ENCODE measurements at places on chromosomes 2 and 18.

DNA sequence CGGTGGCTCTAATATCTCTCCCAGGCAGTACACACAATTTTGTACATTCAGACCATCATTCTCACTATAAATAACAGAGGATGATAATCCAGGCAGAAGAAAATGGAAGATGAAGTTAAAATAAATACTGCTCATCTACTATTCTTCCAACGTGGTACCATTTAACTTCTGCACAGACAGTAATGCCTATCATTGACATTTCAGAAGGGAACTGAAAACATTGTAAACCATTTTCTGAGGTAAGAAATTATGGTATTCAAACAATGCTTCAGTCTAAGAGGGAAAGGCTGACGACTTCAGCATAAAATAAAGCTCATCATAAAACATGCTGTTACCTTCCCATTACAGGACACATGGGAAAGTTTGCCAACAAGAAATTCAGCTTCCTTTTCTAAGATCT lies 814.4 kb downstream of the NR4A2 start:
- no peak for DNase-seq

DNA sequence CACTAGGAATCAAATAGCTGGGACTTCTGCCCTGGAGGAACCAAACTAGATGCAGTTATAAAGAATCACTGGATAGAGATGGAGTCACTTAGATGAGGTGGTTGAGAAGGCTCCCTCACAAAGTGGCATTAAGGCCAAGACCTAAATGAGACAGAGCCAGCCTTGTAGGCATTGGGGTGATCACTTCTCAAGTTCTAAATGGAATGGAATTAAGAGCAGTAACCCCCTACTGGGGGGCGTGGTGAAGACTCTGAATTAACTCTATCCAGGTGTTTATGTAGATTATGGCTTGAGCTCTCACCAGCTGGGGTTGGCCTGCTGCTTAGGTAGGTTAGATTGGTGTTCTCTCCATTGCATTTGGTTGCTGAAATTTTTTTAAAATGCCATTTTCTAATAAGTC lies 71.3 kb downstream of the TTC27 start:
- no peak for DNase-seq

DNA sequence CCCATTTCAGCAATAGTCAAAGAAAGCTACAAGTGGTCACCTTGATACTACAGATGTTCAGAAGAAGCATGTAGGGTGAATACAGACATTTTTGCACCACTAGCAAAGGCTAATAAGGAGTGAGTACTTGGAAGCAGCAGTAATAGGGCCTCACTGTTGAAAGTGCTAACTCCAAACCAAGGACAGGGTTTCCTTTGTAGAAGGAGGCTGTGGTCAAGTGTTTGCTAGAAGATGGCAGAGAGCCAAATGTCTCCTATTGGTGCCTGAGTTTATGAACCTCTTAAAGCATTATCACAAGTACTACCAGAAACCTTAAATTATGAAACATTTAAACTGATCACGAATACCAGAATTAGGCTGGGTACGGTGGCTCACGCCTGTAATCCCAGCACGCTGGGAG lies 308.1 kb downstream of the ZEB2 start:
- no peak for DNase-seq

GRCh38 chr2:45256173-45256866 lies 247.1 kb upstream of the SIX2 start:
- DNase-seq = no peak

DNA sequence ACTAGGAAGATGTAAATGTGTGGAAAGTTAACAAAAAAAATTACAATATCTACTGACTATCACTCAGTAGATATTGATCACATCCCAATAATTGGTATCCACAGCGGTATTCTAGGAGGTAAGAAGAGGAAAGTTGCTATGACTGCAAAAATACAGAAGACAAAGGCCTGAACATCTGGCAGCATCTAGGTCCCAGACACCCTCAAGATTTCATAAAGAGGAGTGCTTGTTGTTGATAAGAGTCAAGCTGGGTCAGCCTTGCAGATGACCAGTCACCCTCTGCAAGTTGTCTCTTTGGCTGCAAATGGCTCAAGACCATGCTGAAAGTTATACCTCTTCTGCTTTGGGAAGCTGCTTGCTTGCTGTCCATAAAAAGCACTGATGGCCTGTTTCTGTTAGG lies 228.4 kb upstream of the FBXO11 start:
- no peak for DNase-seq

DNA sequence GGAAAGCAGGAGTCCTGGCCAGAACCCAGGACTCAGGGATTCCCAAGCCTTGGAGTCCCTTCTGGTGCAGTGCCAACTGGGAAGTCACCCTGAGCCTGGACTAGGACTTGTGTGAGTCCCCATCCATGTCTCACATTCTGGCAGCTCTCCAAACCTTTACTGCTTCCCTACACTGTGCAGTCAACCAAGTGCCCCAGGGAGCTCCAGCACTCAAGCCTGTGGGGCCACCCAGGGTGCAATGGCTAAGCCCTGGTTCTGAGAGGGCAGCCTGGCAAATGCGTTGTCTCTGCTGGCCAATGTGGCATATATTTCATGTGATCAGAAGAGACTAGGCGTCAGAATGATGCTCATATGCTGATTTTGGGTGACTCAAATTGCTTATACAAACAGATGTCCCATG lies 223.4 kb downstream of the SP3 start:
- no peak for DNase-seq

DNA sequence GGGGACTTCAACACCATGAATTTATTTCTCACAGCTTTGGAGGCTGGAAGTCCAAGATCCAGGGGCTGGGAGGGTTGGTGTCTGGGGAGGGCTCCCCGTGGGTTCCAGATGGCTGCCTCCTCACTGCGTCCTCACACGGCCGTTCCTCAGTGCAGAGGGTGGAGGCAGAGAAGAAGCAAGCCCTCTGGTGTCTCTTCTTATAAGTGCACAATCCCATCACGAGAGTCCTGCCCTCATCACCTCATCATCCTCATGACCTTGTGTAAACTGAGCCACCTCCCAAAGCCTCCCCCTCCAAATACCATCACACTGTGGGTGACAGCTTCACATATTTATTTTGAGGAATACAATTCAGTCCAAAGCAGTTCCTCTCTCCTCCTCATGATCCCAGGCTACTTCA lies 26.3 kb downstream of the TMEM163 start:
- DNase-seq = no peak

DNA sequence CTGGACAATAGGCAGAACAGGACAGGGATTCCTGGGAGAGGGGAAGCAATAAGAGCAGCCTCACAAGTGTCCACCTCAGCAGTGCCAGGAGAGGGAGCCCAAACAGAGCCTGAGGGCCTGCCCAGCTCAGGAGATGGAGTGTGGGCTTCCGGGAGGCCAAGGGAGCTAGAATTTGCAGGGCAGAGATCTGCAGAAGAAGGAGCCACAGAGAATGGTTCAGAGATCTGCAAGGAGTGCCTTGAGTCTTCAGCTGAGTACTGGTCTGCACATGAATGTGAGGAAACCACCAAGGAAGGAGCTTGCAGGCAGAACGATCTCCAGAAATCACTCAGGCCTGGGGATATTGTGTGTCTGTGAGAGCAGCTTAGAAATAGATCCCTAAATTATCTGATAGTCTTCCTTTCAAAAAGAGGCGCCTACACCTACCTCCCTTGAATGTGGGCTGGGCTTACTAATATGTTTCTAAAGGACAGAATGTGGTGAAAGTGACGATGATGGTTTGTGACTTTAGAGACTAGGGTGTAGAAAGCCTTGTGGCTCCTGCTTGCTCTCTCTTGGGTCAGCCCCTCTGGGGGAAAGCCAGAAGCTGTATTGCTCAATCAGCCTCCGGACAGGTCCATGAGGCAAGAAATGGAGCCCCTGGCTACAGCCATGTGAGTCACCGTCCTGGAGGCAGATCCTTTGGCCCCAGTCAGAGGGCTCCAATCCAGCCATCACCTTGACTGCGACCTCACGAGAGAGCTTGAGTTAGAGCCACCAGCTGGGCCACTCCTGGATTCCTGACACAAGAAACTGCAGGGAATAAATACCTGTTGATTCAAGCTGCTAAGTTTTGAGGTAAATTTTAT lies 7.6 kb upstream of the LPIN1 start:
- no peak for DNase-seq

- DNase-seq = no peak
These were observed 12.9 kb downstream of the GPR17 start for GRCh38 chr2:127658641-127659407.

DNA sequence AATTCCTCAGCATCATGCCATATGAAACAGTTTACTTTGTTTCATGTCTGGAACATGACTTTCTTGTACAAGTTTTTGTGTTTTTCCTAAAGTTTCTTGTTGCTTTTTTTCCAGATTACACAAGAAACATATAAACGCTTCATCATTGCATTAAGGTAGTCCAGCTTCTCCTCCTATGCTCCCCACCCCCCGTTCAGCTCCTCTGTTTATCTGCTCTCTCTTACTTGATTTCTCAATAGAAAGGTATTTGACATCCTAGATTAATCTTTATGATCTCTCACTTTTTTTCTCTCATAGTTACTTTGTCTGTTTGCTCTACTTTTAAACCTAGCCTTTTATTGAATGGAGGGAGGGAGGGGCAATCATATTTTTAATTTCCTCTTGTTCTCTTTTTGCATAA lies 25.4 kb downstream of the SLC40A1 start:
- DNase-seq = no peak

- no peak for DNase-seq
These were observed 69.7 kb upstream of the ACKR3 start for GRCh38 chr2:236499691-236500578.

Measured in KG1 (cell line).